NCI-H82 (cell line): ENCODE measurements at places on chromosomes 3 and 15.
A peak's percentile ranks its signal among the peaks of the same experiment; 100 is the strongest.

DNA sequence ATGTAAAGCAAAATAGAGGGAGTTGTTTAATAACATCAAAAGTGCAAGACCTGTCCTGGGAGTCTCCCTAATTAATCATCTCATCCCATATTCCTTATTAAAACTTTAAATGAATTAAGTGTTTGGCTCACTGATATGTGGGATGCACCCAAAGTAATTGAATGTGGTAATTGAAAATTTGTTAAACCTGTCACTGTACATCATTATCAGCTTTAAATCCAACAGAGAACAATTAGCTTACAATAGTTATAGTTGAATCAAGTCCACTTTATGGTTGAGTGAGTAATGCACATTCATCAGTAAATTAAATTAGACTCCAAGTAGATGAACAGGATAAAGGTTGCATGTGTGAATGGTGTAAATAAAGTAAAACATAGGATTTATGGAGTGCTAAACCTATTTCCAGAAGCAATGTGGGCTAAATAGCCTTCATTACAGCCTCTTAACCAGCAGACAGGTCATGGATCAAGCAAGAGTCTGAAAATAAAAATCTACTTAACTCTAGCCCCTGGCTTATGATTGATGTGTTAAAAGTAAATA, 608.2 kb upstream of the CCDC54 start:
- peak; percentile 93 for DNase-seq

DNA sequence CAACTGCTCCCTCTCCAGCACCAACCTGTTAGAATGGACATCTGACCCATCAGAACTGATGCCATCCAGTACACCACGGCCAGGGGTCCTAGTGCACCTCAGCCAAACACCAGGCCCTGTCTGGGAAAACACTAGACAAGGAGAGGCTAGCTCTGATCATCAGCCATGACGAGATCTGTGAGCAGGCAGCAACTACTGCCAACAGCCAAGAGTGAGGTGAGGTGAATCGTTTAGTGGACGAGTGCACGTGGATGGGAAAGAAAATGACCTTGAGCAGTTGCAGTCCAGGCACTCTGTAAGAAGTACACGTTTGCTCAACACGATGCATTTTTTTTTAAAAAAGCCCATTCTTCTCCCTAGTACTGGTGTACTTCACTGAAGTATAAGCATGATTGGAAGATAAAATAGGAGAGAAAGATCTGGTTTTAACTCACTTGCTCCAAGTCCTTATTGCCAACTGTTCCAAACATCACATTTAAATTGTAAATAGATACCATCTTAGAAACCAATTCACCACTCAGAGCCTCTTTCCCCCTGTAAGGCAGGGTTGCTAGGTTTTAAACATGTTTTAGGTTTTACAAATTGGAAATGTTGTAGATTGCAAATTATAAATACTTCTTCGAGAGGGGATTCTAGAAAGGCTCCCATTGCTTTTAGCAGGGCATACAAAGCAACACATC, 5.7 kb downstream of the ST8SIA2 start:
- no peak for DNase-seq

DNA sequence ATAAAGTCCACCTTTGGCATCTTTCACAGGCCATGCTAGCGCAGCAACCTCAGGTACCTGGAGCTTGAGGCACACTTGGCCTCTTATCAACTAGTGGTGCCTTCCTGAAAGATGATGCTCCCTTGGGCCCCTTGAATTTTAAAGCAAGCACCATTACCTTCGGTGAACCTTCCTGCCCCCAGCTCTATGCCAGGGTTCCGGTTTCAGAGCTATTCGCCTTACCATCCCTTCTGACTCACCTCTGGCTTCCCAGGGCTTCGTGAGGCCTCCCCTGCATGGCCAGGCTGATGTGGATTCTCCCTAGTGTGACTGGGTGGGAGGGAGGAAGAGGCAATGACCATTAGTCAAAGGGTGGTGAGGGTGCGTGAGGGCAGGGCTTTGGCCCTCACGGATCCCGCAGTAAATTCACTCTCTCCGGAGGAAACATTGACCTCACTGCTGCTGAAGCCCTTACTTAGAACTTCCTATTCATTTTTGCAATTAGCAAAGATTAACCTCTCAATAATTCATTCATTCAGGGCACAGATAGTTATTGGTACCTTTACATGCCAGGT, 16.3 kb downstream of the BHLHE40 start:
- DNase-seq: no peak

DNA sequence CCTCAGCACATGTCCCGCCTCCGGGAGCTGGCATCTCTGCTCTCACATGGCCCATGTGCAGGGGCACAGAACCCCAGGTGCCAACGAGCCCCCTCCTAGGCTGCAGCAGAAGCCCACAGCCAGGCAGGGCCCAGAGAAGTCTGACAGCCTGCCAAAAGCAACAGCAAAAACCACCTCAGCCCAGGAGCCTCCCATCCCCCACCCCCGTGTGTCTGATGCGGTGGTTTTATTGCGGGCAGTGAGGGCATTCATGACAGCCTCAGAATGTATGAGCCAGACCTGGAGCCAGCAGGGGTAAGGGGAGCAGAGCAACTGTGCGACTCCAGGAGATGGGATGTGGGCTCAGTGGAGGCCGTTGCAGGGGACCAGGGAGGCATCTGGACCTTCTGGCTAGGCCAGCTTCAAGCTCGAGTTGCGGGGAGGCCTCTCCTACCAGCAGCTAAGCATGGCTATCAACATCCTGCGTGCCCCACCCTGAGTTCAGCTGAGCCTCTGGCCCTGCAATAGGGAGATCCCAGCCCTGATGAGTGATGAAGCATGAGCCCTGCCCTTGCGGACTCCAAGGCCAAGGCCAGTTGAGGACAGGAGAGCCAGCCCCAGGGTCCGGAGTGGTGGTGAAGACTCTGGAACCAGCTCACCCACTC, 52.5 kb downstream of the CYP11A1 start:
- DNase-seq: no peak

GRCh38 chr3:25478211-25478757, 50.2 kb downstream of the RARB start:
- DNase-seq: no peak

DNA sequence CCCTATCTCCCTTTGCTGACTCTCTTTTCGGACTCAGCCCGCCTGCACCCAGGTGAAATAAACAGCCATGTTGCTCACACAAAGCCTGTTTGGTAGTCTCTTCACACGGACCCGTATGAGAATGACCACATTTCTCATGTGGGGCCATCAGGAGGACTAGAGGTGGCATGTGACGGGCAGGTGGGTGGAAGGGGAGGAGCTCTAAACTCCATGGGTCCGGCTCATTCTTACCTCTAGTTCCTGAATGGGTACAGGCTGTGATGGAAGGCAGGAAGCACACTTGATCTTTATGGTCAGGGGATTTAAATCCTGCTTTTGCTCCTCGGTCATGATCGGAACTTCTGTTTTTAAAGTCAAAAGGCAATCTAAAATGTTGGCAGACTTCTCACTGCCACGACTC, 28.6 kb downstream of the CFAP92 start:
- no peak for DNase-seq

- DNase-seq: peak; percentile 13
Measured at GRCh38 chr3:52237657-52238172, 1.2 kb downstream of the TWF2 start.

- DNase-seq: no peak
Measured at GRCh38 chr3:60698117-60698516, 553.1 kb downstream of the FHIT start.

GRCh38 chr3:1017870-1018269, 75.0 kb upstream of the CNTN6 start:
- no peak for DNase-seq

DNA sequence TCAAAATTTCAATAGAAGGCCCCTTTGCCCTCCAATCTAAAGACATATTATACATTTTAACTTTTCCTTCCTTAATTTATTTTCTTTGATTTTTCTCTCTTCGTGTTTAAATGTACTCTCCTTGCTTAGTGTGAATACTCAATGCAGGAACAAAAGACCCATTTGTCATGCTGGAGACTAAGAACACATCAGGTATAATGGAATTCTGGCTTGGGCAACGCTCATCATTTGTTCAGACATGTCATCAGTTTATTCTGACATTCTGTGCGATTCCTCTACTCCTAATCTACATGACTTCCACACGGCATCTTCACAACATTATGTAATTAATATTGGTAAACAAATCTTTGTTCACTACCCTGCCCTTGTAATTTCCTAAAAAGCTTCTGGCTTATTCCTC, 136.6 kb upstream of the LRRN1 start:
- DNase-seq: no peak

DNA sequence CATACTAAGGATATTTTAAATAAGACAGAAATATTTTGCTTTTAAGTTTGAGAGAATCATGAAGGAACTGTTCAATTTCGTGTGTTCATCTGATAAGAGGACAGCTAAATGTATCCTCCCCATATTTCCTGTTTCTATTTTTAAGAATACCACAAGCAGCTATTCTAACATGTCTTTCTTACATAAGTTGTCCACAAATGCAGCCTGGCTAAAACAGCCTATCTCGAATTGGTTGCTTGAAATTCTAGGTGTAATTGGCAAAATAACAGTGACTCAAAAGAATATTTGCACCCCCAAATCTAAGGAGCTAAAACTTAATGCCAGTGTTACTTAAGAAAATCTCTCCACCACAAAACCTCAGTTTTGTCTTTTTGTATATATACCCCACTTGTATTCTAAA, 35.0 kb downstream of the BTLA start:
- DNase-seq: no peak

GRCh38 chr3:38088126-38089078, 48.5 kb downstream of the ACAA1 start:
- DNase-seq: no peak

DNA sequence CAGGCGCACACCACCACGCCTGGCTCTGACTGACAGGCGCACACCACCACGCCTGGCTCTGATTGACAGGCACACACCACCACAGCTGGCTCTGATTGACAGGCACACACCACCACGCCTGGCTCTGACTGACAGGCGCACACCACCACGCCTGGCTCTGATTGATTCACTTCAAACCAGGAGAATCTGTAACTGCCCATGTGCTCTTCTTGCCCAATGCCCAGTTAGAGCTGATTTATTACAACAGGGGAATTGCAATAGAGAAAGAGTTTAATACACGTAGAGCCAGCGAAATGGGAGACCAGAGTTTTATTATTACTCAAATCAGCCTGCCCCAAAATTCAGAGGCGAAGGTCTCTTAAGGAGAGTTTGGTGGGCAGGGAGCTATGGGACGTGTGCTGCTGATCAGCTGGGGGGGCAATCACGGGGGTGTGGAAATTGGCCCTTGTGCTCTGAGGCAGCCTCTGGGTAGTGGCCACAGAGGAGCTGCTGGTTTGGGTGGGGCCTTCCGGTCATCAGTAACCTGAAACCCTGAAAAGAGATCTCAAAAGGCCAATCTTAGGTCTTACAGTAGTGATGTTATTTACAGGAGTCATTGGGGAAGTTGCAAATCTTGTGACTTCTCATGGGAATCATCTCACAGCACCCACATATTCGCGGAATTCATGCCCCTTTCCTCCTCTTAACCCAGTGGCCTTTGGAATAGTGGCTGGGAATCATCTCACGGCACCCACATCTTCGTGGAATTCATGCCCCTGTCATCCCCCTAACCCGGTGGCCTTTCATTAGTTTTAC, 63.8 kb upstream of the TFRC start:
- no peak for DNase-seq

DNA sequence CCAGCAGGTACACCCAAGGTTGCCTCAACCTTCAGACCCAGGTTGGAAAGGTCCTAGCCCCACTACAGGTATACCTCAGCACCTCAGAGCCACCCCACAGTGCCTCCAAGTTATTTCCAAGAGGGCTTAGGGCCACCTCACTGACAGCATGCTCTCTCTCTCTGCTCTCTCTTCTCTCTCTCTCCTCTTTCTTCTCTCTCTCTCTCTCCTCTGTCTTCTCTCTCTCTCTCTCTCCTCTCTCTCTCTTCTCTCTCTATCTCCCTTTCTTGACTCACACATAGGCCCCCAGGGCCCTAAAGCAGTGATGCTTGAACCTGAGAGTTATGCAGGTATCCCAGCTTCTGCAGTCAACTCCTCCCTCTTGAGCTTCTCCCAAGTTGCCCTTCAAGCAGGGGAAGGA, 4.2 kb downstream of the CAV3 start:
- no peak for DNase-seq

DNA sequence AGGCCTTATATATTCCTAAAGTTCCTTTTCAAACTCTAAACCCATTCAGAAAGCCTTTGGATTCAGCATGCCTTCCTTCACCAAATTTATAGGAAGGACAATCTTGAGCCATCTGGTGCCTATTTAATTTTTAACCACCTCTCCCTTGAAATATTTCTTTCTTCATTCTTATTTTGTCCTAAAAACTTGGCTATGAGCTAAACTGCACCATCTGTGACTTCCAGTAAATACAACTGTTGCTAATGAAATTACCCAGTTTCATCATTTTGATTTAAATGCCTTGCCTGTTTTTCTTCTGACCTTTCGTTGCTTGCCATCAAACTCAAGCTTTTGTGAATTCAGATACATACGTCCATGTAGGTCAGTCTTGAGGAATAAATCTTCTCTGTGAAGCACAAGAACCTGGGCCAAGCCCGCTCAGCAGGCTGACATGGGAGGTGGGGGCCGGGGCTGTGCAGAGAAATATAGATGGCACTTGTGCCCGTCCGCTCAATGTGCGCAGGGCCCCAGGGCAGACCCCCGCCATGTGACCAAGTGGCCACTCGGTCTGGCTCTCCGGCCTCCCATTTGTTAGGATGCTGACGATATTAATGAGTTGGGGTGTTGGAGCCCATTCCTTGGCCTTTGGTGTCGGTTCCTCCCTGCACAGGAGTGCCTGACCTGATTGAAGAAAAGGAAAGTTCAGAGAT, 335.9 kb downstream of the VPS13C start:
- DNase-seq: no peak

DNA sequence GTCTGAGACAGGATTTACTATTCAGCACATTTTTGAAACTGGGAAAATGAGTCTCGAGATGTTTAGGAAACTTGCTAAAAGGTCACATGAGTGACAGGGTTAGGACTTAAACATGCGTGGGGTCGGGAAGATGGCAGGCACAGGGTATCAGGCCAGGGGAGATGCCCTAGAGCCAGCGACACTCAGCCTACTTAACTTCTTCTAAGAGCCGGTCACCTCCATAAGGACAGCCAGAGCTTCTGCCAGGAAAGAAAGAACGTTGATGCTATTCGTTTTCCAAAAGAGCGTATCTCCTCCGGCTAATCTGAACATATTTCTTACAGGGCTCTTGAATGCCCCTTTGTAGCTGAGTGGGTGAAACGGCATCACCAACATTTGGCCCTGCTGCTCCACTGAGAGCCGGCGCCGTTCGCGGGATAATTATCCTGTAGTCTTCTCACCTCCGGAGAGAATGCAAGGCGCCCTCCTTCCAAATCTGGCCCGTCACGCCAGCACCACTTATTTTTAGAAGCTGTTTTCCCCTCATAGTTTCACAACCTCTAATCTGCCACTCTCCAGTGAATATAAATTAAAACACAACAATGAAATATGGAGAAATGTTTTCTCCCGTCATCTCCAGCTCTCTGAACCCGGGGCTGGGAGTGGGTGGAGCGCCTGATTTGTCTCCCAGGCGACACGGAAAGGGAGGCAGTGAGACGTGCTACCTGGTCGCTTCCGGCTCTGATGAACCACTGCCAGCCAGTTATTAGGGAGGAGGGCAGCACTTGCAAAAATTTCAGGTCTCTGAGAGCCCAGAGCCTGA, 58.5 kb downstream of the LIPC start:
- no peak for DNase-seq

GRCh38 chr3:5330152-5330810, 142.8 kb downstream of the EDEM1 start:
- no peak for DNase-seq
